ENCODE measurements at places on chromosomes 13 and 19.

GRCh38 chr13:30148786-30149185, 158.6 kb downstream of the KATNAL1 start:
- no peak for DNase-seq

DNA sequence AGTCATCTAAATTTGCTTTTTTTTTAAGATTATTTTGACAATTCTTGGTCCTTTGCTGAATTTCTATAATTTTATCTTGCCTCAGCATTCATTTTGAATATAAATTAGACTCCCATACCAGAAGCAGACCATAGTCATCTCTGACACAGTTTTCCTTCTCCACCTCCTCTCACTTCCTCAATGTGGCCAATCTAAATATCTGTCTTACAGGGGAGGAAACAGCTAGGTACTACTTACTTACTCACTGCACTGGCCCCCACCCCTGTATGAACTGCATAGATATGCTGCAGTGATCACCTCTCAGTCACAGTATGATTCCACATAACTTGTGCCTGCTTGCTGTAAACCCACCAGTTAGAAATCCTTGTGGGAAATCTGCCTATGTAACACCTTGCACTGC, 665.6 kb downstream of the FGF9 start:
- no peak for DNase-seq

- no peak for DNase-seq
These were observed 40.0 kb upstream of the MATK start for GRCh38 chr19:3826163-3826562.

- DNase-seq: no peak
These were observed 36.9 kb upstream of the GRTP1 start for GRCh38 chr13:113400621-113401451.

DNA sequence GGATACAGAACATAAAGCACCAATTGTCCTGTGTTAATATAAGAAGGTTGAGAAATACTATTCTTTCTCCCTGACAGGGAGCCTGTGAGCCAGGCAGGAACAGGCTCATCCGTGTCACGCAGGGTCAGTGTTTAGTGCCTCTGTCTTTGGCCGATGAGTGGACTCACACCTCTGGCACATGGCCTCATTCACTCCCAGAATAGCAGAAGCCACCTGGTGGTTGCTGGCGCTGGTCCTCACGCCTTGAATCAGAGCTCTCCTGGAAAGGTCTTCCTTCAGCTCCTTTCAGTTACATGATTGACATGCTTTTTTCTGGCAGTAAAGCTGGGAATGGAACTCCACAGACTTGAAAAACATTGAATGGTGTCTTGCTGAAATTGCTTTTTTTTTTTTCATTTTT, 28.1 kb upstream of the SIAH3 start:
- no peak for DNase-seq

- DNase-seq: no peak
These were observed 2.2 kb upstream of the RAB11B start for GRCh38 chr19:8387688-8388611.
